ENCODE measurements at places on chromosomes 1 and 21.

DNA sequence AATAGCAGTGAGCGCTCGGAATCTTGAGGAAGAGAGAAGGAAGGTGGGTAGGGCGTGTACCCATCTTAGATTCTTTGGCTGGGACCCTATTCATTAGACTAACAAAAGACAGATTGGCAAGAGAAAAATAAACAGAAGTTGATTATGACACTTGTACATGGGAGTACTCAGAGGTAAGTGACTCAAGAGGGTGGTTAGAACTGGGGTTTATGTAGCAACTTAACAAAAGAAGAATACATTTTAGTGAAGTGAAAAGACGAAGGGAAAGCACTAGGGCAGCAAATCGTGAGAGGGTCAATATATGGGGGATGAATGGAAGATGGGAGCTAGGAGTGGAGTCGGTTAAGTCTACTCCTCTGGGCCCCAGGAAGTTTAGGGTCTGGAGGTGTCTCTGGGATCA, 25.8 kb upstream of the RCC2 start:
- DNase-seq = no peak

DNA sequence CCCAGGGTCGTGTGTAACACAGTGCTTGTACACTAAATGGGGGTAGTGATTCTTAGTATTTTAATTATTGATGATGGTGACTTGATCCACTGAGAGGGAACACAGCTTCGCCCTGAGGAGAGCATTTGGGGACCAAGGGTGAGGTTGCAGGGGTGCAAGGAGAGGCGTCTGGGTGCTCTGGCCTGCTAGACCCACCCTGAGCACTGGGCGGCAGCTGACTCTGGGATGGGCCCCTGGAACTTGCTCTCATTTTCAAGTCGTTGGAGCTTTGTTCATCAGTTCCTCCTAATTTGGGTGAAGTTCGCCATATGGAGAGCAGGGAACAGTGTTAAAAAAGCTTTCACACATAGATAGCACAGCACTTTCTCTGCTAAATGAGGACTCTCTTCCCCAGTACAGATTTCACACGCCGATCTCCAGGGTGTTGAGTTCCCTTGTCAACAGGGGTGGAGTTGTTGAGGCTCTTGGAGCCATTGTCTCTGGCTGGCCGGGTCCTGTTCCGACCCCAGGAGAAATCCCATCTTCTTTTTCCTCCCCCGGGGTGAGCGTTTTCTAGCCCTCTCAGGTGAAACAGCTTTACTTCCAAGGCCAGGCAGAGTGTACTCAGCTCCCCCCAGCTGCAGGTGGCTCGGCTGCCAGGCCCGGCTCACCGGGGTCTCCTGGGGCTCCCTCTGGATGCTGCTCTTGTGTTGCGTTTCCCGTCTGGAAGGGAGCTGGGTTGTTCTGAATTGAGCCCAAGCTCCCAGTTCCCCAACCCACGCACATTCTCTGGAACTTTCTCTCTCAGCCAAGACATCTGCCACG, 367.4 kb downstream of the RPS6KC1 start:
- DNase-seq = no peak

GRCh38 chr1:233197940-233198339, 97.6 kb downstream of the PCNX2 start:
- no peak for DNase-seq

- DNase-seq = no peak
Measured at GRCh38 chr1:1836119-1836518, 54.8 kb downstream of the GNB1 start.

DNA sequence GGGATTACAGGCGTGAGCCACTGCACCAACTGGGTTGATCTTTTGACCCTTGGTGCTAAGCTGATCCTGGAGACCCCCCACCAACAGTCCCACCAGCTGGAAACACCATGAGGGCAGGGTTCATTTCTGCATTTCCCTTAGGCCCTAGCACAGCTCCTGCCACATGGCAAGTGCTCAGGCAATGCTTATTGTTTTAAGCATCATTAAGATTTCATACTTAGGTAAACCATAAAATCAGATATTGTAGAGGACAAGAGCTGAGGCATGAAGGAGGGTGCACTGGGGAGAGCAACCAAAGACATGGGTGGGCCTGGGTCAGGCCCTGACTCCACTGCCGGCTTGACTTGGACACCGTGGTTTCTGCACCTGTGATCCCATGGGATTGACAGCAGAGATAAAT, 17.7 kb downstream of the CHIT1 start:
- no peak for DNase-seq

DNA sequence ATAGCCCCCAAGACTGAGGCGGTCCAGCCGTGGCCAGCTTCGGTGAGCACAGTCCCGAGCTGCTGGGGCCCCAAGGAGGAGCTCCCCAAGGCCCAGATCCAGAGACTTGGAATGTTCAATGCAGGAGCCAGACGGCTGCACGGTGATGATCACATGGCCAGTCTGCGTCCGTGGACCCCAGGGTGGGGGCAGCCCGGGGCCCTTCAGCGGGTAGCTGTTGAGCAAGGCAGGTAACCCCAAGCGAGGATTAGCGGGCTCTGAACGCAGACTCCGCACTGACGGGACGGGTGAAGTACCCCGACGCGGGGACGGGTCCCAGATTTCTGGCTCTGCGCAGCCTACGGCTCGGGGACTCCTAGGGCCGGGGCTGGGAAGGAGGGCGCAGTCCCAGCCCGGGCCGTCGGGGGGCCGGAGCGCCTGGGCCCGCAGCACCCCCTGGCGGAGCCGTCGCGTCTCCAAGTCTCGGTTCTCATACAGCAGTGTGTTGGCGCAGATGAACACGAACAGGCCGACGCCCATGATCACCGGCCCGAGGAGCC, 2.7 kb downstream of the TMEM200B start:
- peak; percentile 72 for DNase-seq

DNA sequence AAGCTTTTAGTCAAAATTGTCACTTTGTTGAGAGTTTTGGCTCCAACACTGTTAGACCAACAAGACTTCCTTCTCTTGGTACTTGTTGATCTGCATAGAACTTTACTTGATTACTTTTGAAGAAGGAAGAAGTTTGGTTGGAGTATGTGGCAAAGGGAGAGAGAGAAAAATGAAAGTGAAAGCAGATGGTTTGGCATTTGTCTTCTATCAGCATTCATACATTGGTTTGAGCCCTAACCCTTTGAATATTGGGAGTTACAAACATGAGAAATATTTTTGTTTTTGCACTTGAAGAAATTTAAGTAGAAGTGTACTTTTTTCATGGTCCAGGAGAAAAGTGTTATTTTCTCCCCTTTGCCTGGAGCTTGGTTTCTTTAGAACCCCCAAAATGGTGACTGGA, 169.8 kb downstream of the ADGRL4 start:
- no peak for DNase-seq

DNA sequence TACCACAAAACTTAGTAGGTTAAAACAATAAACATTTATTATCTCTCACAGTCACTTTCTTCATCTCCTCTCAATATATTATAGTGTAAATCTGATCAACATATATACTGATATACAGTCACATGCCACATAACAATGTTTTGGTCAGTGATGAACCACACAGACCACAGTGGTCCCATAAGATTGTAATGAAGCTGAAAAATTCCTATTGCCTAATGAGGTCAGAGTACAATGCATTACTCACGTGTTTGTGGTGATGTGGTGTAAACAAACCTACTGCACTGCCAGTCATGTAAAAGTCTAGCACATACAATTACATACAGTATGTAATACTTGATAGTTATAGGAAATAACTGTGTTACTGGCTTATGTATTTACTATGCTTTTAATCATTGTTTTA, 30.1 kb downstream of the OLFML3 start:
- DNase-seq = no peak

- DNase-seq = no peak
Measured at GRCh38 chr1:68331117-68331865, 99.0 kb upstream of the WLS start.

- no peak for DNase-seq
Measured at GRCh38 chr1:3482378-3482849, 27.9 kb downstream of the ARHGEF16 start.

DNA sequence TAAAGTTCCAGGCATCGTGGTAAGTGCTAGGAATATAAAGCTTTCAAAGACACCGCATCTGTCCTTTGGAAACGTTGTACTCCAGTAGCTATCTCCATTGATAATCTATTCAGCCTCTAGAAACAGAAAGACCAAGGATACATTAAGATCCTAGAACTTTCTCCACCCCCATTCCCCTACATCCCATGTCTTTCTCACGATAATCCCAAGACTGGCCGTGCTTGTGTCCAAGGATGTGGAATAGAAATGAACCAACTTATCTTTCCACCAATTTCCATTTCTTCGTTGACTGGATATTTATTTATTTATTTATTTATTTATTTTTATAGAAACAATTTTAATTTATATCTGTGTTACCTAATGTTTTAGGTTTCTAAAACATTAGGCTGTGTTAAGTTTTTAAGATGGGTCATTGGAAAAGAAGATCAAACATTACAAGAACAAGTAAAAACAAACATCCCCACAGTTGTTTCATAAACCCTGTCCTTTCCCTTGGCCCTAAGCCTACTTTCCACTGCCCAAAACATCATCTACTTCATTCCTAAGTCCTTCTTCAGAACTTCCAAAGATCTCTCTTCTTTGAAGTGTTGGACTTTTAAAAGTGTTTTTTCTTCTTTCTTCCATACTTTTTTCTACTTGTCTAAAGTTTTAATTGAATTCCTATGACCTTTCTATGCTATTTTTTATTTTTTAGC, 39.7 kb downstream of the LRRC8C start:
- no peak for DNase-seq

DNA sequence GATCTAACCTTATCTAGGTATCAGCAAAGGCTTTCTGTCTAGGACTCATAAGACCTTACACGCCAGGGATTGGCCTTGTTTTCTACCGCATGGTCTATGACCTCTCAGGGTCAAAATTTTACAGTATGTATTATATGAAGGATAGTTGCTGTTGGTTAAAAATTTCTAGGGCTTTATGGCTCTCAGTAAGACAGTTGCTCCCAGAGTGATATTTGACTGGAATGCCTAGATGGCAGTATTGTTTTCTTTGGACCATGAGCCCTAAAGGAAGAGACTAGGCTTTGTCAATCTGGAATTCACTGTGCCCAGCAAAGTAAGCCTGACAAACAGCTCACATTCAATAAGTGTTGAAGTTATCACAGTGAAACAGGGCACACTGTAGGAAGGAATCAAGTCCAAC, 37.6 kb downstream of the C1orf87 start:
- DNase-seq = no peak

DNA sequence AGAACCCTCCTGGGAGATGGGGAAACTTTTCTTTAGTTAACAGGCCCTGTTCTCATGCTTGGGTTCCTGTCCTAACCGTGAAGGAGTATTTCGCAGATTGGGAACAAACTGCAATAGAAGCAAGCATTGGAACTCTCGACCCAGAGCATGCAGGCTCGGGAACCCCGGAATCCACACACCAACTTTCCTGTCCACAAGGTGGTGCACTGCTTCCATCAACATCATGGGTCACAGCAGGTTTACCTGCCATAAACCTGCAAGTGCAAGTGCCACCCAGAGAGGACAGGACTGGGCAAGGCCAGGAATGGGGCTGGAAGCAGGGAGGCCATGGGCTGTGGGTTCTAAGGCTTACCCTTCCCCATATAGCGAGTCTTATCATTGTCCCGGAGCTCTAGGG, 6.9 kb downstream of the ENO1 start:
- no peak for DNase-seq
